Thoracic aorta (tissue), 2 donors: ENCODE measurements at places on chromosomes 5 and 9. TPM values are rescaled to one million over a fixed set of nuclear protein-coding genes. Genes with fewer than 3 reads are reported as not detected.
A peak's percentile ranks its signal among the peaks of the same experiment; 100 is the strongest.

DNA sequence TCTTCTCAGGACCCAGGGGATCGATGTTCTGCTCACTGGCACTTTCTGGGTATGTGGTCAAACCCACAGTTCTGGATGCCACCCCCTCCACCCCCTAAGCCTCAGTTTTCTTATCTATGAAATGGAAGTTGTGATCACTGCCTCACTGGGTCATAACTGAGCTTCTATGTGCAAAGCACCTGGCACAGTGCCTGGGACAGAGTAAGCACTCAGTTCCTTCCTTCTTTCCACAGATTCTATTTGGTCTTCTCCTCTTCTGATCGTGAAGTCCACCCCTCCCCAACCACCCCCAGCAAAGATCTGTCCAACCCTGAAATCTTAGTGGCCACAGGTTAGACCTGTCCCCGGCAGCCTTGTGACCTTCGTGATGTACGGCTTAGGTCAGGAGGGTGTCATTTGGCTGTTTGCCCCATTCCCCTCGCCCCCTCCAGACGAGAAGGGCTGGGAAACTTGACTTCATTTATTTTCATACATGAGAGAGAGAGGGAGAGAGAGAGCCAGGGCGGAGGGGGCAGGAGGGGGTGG, 181.4 kb downstream of the FGF18 start:
- DNase-seq: no peak

DNA sequence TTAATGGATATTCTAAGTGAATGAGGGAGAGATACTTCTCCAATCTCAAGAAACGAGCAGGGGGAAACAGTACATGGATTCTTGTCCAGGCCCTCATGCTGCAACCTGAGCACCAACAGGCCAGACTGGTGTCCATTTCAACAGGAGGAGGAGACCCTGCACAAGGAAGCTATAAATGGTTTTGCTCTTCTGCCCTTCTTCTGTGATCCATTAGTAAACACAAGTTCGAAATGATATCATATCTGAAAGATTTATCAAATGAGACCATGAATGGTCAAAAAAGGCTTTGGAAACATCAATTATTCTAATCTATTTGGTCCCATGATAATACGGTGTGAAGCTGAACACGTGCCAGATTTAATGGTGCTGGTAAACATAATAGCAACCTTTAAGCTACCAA, 109.8 kb downstream of the NR6A1 start:
- no peak for DNase-seq

- no peak for DNase-seq
Measured at GRCh38 chr9:113910036-113910639, 34.0 kb downstream of the ZNF618 start.

DNA sequence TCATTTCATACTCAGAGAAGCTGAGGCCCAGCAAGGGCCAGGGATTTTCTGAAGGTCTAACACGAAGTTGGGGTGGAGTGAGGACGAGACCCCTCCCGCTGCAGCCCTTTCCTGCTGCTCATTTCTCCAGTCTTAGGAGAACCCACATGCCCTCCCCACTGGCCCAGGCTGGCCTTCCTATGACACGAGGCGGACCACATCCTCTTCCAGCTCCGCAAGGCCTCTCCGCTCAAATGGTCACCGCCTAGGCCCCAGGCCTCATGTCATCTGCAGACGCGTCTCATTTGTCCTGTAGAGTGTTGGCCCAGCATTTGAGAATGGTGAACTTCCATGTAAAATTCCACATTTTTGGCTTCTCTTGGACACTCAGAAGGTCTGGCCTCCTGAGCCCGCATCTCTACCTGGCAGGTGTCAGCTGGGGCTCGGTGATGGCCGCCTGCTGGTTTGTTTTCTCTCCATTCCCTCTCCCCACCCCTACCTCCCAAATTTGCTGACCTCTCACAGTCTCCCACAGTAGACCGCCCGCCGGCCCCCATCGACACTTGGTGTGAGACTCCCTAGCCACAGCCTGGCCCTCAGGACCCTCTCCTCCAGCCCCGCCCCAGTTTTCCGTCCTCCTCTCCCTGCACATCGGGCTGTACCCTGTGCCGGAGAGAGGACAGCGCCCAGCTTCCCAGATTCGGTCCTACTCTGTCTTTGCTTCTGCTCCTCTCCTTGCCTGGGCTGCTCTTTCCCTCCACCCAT, 51.7 kb downstream of the ERGIC1 start:
- no peak for DNase-seq

- DNase-seq: no peak
Measured at GRCh38 chr5:174721530-174722432, 2.6 kb upstream of the MSX2 start.

GRCh38 chr5:59140133-59140532, 557.3 kb downstream of the RAB3C start:
- no peak for DNase-seq

DNA sequence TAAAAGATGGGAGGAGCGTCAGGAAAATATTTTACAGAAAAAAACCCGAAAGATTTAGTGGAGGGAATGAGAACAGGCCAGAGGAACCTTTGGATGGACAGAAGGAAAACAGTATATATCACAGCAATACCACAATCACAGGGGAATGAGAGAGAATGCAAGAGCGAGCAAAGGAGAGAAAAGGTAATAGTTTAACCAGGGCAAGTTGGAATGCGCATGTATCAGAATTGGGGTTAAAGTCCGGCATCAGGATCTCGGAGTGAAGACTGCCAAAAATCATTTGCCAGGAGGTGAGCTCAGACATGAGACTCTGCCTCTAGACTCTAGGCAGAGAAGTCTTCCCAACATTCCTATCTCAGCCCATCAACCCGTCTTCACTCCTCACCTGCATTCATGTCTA, 36.8 kb downstream of the PCDHGC5 start:
- DNase-seq: no peak

DNA sequence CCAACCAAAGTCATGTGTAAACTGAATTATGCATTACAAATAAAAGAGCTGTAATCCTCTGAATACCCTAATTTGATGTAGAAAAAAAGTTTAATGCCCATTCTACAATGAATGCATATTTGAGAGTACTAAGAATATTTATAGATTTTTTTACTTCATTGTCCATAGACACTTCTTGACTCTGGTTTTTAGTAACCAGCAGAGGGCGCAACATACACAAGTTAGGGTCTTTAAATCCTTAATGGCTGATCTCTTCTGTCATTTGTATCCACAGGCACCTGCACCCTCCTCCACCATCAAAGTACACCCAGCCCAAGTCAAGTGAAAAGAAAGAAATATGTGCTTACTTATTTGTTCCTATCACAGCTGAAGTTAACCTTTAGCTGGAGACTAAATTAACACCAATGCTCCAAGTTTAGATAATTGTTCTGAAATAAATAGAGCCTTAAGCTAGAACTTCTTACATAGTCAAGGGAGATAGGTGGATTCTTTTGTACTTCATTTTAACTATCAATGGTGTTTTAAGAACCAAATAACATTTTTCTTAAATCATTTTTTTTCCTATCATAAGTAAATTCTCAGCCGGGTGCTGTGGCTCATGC, 524.2 kb upstream of the DAB2 start:
- DNase-seq: no peak

- no peak for DNase-seq
Measured at GRCh38 chr5:119340597-119341218, 15.1 kb upstream of the TNFAIP8 start.

GRCh38 chr5:96885518-96886338, 9.4 kb downstream of the ERAP2 start:
- DNase-seq: no peak

GRCh38 chr5:113036826-113037225, 60.2 kb downstream of the DCP2 start:
- DNase-seq: no peak

GRCh38 chr9:93288341-93288740, 104.4 kb downstream of the WNK2 start:
- DNase-seq: no peak

DNA sequence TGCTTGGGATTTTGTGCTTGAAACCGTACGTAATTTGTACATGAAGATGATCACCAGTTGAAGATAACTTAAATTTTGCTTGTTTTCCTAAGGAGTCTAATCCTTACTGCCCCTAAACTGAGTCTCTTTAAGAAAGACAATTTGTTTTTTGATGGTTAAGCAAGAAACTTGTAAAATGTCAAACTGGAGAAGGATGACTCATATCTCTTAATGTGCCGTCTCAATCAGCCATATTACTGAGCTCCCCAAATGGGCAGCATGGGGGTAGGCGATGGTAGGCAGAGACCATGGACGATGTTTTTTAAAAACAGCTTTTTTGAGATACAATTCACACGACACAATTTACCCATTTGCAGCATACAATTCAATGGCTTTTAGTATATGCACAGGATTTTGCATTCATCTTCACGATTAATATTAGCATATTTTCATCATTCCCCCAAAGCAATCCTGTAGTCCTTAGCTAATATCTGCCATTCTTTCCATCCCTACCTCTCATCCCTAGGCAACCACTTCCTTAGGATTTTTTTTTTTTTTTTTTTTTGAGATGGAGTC, 14.3 kb downstream of the ARHGAP26 start:
- no peak for DNase-seq

GRCh38 chr5:93590493-93590892, 7.5 kb downstream of the NR2F1 start:
- no peak for DNase-seq

GRCh38 chr9:14428781-14429230, 114.9 kb upstream of the NFIB start:
- DNase-seq: peak; percentile 11

DNA sequence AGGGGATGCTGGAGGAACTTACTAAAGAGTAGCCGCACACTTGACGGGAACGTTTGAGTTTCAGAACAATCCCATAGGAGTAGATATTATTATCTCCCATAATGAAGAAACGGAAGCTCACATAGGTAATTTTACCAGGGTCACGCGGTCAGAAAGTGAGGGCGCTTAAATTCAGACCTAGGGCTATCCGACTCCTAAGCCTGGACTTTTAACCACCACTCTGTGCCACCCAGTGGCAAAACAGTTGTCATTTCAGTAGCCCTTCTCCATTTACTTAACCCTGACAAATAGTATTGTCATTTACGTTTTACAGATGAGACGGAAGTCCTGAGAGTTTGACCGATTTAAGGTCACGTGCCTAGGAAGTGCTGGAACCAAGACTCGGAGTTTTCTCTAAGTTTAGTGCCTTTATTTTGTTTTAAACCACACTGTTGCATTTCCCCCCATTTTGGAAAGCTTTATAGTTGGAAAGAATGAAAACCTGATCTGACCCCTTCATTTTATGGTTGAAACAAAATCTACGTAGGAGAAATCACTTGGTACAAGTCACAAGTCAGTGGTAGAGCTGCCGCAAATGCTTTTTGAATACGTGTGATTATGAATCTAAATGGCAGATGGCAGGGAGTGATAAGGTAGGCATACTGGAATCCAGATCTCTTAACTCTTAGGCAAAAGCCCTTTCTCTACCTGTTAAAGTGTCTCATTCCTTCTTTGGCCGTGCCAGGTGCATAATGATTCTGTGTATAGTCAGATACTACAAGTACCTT, 650 bp downstream of the MRRF start:
- DNase-seq: no peak

- DNase-seq: no peak
Measured at GRCh38 chr9:78029551-78030295, 1.9 kb downstream of the GNAQ start.

DNA sequence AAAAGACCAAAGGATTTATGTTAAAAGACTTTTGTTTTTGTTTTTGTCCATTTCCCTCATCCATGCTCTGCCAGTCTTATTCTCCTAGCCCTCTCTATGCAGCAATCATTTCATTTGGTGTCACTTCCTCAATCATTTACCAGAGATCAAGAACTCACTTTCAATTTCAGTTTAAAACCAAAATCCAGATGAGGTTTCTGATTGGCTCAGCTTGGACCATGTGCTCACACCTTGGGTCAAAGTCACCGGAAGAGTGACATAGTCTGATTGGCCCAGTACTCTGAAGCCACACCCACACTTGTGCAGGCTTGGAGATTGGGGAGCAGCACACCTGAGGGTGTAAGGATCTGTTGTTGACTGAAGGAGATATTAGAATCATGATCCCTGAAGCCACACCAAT, 79.6 kb downstream of the TLR4 start:
- DNase-seq: no peak

- no peak for DNase-seq
Measured at GRCh38 chr9:97072285-97072776, 33.4 kb upstream of the CTSV start.

- DNase-seq: no peak
Measured at GRCh38 chr9:110967196-110967595, 71.1 kb downstream of the LPAR1 start.

DNA sequence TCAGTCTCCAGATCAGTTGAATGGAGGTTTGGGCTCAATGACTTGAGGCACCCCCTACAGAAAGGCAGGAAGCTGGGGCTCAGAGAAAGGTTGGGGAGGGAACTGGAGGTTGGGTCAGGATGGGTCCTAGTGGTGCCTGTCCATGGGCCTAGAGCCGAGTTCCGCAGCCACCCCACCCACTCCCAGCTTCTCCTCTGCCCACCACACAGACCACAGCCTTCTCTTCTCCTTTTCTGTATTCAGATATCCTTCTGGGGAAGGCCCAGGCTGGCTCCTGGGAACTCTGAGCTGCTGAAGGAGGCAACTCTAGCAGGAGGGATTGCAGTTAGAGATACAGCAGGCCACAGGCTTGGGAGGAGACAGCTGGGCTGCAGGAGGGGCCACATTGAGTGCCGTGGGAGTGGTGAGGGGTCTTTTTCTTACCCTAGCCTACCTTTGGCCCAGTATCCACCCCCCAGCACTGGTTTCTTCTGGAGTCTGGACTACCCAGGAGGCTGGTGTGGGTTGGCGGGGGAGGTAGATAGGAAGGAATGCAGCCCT, 15.4 kb upstream of the PTGS1 start:
- no peak for DNase-seq

Gene ZNF608
- 13.5 TPM for total RNA-seq

Gene SHC3
- 1.5 TPM for total RNA-seq

Gene DRD1
- total RNA-seq: 0.41 TPM

Gene NFIB
- total RNA-seq: 114 TPM

Gene SNAPC4
- total RNA-seq: 8.5 TPM

Gene PCDHA10
- total RNA-seq: 0.28 TPM

Gene APBA1
- 9.5 TPM for total RNA-seq

Gene GAS1
- 47.6 TPM for total RNA-seq

Gene SYK
- 18.1 TPM for total RNA-seq

Gene STOML2
- 51.7 TPM for total RNA-seq

Gene UCK1
- total RNA-seq: 39.1 TPM

Gene NR2F1
- total RNA-seq: 3.4 TPM

Gene SLC34A1
- total RNA-seq: not detected

Gene RNF38
- 32.1 TPM for total RNA-seq

Gene ADAMTS19
- not detected for total RNA-seq

Gene GLDC
- 7.9 TPM for total RNA-seq

Gene GPRIN1
- total RNA-seq: 0.27 TPM

Gene BASP1
- 48.8 TPM for total RNA-seq
